Stimulated activated CD8-positive, alpha-beta memory T cell treated with anti-CD3 and anti-CD28 coated beads, Interleukin-15, amount 100 ng/mL, for 1 hour (primary cell): ENCODE measurements at places on chromosomes 1 and 21.

- no peak for DNase-seq
These were observed 776 bp downstream of the HLCS start for GRCh38 chr21:36965720-36966065.

DNA sequence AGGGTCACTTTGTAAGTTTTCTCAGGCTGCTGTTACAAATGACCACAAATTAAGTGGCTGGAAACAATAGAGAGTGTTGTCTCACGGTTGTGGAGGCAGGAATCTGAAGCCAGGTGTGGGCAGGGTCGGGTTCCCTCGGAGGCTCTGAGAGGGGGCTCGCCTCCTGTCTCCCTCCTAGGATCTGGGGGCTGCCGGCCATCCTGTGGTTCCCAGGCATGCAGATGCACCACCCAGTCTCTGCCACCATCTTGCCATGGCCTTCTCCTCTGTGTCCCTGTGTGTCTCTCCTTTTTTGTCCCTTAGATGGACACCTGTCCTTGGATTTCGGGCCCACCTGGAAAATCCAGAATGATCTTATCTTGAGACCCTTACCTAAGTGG lies 4.8 kb downstream of the TP73 start:
- DNase-seq = no peak

- DNase-seq = no peak
These were observed 37.0 kb downstream of the S100A6 start for GRCh38 chr1:153498746-153499145.

DNA sequence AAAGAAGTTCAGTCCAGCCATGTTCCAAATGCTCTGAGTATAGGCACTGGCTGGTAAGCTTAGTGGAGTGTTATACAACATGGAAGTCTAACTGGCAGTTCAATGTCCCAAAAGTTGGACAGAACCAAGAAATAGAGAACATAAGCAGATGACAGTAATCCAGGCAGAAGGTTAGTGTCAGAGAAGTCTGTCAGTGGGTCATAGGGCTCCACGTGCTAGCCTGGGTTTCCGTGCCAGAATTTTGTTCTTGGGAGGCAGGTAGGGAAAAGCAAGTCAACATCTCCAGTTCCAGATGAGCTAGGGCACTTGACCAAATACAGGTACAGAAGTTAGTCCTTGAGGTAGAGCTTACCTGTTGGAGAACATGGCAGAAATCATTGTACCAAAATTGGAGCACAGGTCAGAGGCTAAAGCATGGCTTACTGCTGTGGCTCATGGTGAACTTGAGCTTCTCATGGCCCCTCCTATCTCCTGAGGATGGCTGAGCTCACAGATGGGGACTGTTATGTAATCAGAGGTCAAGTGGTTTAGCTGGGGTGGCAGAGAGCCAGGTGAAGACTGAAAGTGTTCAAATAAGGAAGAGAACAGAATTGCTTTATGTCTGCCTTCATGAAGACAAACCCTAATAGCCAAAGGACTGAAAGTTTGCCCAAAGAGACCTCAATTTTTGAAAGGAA lies 170.8 kb downstream of the NFIA start:
- no peak for DNase-seq

DNA sequence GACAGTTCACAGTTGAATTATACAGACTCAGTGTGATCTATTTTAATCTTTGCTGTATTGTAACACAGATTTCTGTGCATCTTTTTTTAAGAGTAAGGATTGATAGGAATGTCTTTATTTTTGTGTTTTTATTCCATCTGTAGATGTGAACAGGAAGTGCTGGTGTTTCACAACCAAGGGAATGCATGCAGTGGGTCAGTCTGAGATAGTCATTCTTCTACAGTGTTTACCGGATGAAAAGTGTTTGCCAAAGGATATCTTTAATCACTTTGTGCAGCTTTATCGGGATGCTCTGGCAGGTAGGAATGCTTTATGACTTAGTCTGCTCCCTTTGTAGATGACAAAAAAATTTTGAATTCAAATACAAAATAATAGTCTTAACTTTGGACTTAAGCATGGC lies 84.5 kb downstream of the CC2D1B start:
- no peak for DNase-seq

GRCh38 chr1:234913771-234914170 lies 214.9 kb downstream of the TOMM20 start:
- DNase-seq = no peak

DNA sequence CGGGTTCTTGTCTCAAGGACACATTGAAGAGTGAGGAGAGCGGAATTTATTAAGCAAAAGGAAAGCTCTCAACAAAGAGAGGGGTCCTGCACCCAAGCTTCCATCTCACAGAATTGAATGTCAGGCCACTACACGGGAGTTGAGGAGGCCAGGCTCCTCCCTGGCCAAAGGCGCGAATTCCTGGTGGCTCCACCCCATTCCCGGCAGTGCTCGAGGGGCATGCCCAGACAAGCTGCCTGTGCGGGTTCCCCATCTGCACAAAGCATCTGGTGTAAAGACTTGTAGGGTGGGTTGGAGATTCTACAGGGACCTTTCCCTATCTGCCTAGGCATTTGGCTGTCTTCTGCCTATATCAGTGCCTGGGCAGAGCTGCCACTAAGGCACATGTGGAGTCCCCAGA lies 648.5 kb upstream of the PKN2 start:
- DNase-seq = no peak

GRCh38 chr1:103267893-103268292 lies 159.6 kb upstream of the COL11A1 start:
- DNase-seq = no peak

DNA sequence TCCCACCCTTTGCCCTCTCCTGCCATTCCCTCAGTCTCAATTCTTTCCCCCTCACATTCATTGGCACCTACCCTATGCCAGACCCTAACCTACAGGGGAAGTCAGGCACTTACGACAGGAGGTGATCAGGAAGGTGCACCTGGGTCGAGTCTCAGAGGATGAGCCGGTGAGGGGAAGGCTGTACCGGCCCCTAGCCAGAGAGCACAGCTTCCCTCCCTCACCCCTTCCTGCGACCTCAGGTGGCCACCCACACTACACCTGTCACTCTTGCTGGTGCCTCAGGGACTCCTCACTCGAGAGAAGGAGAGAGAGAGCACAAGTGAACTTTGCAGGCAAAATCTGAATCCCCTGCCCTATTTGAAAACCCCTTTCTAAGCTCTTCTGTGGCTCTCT lies 1.7 kb upstream of the MYOM3 start:
- DNase-seq = no peak

GRCh38 chr1:21089731-21090130 lies 87.0 kb downstream of the EIF4G3 start:
- DNase-seq = no peak

GRCh38 chr1:29502225-29502910 lies 266.0 kb downstream of the PTPRU start:
- DNase-seq = no peak

DNA sequence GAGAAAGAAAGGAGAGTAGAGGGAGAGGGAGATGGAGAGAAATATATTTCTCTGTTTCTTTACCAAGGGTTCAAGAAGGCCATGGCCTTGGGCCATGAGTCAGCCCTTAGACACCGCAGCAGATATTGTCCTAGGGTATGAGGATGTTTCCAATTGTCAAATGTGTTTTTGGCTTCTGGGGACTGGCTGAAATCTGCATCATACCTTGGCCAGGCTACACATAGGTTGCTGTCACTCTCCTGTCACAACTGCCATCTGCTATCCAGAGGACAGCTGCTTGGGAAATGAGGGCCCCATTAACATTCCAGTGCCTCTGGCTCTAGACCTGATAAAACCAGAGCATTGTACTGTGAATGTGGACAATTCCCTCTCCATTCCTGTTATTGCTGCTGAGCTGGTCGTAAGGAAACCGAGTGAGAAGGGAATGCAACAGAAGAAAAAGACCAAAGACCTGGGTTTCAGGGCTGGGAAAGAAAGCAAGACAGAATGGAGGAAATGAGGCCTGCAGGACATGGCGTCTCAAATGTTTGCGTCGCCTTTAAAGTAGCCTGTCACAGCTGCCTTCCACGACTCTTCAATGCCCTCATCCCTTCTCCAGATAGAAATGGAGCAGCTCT lies 8.8 kb upstream of the PIGC start:
- no peak for DNase-seq

DNA sequence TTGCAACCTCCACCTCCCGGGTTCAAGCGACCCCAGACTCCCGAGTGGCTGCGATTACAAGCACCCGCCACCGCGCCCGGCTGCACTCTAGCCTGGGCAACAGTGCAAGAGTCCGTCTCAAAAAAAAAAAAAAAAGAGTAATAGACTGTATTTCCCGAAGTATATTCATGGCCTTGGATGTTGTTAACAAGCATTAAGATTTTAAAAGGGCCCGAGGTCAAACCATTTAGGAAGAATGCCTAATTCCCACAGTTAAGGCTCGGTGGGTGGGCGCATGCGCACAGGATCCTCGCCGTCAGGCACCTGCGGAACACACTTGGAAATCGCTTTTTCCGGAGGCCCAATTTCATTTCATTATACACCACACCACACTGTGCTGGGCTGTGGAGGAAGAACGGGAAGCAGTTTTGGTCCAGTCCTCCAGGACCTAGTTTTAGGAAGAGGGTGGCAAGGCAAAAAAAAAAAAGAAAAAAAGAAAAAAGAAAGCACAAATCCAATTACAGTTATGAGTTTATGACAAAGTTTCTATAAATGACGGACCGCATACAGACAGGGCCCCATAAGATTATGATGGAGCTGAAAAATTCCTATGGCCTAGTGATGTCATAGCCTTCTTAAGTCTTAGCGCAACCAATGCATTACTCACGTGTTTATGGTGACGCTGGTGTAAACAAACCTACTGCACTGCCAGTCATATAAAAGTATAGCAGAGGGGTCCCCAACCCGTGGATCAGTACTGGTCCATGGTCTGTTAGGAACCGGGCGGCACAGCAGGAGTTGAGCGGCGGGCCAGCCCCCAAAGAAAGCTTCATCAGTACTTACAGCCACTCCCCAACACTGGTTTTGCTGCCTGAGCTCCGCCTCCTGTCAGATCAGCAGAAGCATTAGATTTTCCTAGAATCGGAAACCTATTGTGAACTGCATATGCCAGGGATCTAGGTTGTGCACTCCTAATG lies 38.2 kb downstream of the H3-3A start:
- no peak for DNase-seq

GRCh38 chr1:27118440-27118689 lies 36.6 kb downstream of the SLC9A1 start:
- no peak for DNase-seq

DNA sequence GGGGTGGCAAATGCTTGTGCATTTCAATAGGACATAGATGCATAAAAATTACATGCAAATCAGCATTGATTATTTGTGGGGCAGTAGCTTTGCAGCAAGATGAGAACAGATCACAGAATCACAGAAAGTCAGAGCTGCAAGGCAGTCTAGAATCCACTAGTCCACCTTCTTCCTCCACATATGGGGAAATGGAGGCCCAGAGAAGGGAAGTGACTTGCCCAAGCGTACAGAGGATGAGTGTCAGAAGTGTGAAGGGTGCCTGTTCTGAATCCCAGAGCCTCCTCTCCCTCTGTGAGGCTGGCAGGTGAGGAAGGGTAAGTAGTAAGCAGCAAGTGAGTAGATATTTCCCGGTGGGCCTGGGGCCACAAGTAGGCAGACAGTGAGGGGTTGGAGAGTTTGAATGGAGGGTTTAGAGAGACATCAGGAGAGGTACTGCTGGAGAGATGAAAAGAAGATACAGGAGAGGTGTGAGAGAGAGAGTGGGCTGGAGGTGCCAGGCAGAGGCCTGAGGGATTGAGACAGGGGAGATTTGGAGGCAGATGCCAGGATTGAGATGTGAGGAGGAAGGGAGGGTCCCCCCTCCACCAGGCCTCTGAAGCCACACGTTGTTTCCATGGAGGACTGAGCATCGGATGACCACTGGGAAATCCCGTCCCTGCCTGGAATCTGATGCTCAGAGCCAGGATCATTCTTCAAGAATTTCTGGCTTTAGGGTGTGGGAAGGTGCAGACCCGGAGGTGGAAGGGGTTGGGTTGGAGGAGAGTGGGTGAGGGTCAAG lies 4.8 kb upstream of the MYOG start:
- DNase-seq = no peak

DNA sequence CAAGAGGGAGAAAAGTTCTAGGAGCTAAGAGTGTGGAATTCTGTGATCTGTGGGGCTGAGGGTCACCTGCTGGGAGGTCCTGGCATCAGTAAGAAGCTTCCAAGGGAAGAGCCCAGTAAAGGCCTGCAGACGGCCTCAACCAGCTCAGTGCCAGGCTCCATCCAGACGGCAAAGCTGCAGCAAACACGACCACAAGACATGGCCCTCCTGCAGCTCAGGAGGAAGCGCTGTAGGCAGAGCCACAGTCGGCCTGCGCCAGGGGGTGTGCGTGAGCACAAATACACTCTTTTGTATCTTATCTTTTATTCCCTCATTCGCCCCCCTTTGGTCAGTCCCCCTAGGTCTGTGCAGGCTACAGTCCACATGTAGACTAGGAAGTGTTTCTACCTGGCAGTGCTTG lies 13.4 kb downstream of the C1orf174 start:
- no peak for DNase-seq

DNA sequence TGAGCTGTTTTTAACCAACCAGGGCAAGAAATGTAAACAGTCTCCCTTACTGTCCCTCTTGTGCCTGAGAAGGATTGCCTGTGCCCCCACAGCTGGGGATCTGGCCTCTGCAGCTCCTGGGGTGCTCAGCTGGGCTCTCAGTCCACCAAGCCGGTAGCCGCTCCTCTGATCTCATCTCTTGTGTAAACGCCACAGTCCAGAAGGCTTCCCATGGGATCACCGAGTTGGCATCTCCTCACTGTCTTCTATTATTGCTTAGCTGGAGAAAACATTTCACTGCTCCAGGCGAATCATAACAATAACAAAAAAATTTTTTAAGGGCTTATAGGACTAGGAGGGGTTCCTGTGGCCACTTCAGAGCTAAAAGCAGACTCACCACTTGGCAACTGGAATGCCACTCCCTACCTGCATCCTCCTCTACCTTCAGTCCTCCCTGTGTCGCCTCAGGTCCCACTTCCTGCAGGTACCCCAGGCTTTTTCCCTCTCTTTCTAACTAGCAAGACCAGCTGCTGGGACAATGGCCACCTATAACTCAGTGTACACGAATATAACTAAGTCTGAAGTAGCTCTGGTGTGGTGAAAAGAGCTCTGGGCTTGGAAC lies 75.8 kb downstream of the ATP1A1 start:
- DNase-seq = no peak

DNA sequence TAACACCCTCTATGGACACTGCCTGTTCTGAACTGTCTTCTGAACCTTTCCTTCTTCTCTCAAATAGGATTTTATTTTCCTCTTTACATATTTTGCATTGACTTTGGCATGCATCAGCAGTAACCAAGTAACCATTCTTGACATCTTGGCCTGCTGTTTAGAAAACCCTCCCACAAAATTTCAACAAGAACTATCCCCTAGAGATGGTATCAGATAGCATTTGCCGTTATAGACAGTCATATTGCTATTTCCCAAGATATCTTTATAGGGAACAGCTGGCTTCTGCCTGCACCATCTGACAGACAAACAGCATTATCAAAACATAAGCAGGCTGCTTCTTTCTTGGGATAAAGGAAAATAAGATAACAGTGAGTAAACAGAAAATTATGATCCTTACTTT lies 54.7 kb downstream of the LHX8 start:
- no peak for DNase-seq

- DNase-seq = no peak
These were observed 10.9 kb upstream of the TTC22 start for GRCh38 chr1:54811739-54812655.
